ENCODE measurements at places on chromosomes 7 and 10.

- DNase-seq, result no peak
These were observed 349.5 kb upstream of the NFE2L3 start for GRCh38 chr7:25802473-25802872.

- DNase-seq, result no peak
These were observed 63.2 kb downstream of the MKI67 start for GRCh38 chr10:128062881-128063563.

- DNase-seq, result no peak
These were observed 167.7 kb upstream of the NPVF start for GRCh38 chr7:25395976-25396375.

GRCh38 chr10:90031776-90032175 is 330.4 kb downstream of the KIF20B start:
- DNase-seq, result no peak

- DNase-seq, result no peak
These were observed 301.8 kb upstream of the MGMT start for GRCh38 chr10:129165076-129165720.

- DNase-seq, result no peak
These were observed 103.1 kb upstream of the RHOBTB1 start for GRCh38 chr10:61047081-61047480.

DNA sequence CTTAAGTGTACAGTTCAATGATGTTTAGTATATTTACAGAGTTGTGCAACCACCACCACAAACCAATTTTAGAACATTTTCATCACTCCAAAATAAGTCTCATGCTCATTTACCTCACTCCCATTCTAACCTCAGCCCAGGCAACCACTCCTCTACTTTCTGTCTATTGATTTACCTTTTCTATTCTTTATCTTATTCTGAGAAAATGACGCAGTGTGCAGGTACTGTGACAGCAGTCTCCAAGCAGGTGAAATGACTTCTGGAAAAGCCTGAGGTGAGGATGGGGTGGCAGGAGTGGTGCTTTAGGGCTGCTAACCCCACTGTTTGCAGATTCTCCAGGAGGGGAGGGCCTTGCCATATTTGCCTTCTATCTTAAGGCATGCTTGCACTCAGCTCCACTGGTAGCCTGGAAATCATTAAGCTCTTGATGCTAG is 39.5 kb downstream of the GARS1 start:
- no peak for DNase-seq

- no peak for DNase-seq
These were observed 351.9 kb upstream of the NPVF start for GRCh38 chr7:25580141-25580540.

DNA sequence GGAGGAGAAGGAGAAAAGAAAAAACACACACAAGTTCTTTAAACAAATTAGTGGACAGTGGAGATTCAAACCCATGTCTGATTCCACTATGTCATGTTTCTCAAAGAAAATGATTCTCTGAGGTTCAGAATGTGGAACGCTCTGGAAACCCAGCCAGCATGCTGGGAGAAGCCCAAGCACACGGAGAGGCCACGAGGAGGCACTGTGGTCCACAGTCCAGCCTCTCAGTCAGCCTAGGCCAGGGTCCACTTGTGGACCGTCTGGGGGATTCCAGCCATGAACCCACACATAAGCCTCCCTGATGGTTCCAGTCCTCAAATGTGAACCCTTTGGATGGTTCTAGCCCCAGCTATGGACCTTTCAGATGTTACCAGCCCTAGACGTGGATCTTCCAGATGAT is 73.4 kb downstream of the CAV1 start:
- DNase-seq, result no peak

- DNase-seq, result no peak
These were observed 37.5 kb upstream of the SUN1 start for GRCh38 chr7:794671-795329.

DNA sequence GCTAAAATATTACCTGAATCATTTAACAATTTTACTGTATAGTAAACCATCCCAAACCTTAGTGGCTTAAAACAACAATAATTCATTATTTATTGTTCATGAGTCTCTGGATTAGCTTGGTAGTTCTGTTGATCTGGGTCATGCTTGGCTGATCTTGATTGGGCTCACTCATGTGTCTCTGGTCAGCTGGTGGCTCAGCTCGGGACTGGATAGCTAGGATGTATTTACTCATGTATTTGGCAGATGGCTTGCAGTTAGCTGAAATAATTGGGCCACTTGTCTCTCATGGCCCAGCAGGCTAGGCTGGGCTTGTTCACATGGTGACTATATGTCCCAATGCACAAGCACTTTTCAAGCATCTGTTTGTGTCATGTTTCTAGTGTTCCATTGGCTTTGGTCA is 262.8 kb downstream of the BBS9 start:
- no peak for DNase-seq

- no peak for DNase-seq
These were observed 379.4 kb upstream of the KIAA1217 start for GRCh38 chr10:23829556-23829955.

DNA sequence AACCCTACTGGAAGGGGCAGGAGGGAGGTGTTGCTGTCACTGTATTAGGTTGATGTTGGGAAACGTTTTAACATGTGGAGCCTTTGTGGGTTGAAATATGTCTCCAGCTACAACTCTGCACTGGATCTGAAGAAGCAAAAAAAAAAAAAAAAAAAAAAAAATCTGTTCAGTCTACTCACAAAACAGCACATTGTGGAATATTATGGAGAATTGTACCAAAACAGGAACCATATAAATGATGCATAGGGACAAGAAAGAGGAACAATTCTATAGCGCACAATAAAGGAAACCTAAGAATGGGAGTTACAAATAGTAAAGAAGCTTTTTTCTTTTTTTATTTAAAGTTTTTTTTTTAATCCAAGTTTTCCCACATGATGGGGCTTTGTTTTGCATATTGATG is 63.8 kb downstream of the CCSER2 start:
- DNase-seq, result no peak

GRCh38 chr7:67448271-67448670 is 451.6 kb downstream of the TYW1 start:
- DNase-seq, result no peak

GRCh38 chr7:94374721-94375566 is 19.8 kb upstream of the COL1A2 start:
- no peak for DNase-seq

DNA sequence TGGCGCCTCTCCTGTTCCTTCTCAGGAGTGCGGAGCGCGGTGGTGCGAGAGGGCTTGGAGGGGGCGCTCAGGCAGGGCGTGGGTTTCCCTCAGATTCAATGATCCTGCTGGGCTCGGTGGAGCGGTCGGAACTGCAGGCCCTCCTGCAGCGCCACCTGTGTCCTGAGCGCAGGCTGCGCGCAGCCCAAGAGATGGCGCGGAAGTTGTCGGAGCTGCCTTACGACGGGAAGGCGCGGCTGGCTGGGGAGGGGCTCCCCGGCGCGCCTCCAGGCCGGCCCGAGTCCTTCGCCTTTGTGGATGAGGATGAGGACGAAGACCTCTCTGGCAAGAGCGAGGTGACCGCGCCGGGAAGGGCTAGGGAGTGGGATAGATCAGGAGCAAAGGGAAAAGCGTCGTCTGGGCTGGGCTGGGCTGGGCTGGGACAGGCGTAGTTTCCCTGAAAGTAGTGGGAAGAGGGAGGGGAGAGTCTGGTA is 17.0 kb downstream of the FAM131B start:
- no peak for DNase-seq

DNA sequence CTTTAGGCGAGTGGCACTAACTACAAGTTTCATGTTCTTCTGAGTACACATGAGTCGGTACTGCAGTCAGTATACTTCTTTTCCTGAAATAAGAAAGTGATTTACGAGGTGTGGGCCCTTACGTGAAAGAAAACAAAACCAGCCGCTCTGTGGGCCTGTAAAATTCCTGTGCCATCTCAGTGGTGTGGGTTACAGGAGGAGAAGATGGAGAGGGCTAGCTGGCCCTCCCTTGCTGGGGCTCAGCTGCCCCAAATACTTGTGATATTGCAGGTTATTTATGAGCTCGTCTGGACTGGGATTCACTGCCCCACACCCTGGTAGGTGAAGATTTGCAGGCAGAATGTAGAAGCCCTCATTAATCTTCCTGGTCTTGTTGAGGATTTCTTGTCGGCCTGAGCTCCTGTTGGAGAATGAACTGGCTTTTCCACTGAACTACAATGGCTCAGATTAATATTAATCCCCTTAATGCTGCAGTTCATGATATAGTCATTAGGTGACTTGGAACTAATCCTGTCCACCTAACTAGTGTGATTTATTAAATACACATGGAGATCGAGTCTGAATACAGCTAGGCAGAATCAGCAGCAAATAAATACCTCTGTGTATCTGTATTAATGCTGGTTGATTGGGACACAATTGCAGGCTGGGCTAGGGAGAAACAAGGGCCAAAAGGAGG is 68.0 kb downstream of the GBF1 start:
- no peak for DNase-seq

All from GM12892 (cell line).